Fibroblast of skin of right quadriceps (primary cell): ENCODE measurements at places on chromosomes 6 and 20.
A peak's percentile ranks its signal among the peaks of the same experiment; 100 is the strongest.

DNA sequence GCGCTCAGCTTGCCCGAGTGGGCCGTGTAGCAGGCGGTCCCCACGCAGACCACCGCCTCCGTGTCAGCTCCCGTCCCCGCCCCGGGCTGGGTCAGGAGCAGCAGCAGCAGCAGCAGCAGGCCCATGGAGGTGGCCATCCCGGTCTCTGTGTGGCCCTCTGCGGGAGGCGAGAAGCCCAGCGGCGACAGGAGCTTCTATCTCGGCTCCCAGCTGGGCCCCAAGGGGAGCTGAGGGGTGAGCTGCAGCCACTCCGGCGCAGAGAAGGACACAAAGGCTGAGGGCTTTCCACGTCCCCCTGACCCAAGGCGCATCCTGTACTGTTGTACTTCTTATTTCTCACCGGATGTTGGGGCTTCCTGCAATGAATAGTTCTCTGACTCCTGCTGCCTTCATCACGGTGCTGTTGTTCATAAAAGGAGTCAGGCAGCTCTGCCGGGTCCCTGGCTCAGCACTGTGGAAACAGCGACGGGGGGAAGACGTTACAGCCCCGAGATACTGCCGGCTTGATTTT, at the start of gene CD93:
CD93 (minus strand) TSS at position 269 of the 511 bp plus-strand sequence; CDS start at position 137, 132 bp downstream.
- peak; percentile 22 for DNase-seq

- no peak for DNase-seq
Measured at GRCh38 chr6:153251326-153251725, 120.2 kb upstream of the RGS17 start.

DNA sequence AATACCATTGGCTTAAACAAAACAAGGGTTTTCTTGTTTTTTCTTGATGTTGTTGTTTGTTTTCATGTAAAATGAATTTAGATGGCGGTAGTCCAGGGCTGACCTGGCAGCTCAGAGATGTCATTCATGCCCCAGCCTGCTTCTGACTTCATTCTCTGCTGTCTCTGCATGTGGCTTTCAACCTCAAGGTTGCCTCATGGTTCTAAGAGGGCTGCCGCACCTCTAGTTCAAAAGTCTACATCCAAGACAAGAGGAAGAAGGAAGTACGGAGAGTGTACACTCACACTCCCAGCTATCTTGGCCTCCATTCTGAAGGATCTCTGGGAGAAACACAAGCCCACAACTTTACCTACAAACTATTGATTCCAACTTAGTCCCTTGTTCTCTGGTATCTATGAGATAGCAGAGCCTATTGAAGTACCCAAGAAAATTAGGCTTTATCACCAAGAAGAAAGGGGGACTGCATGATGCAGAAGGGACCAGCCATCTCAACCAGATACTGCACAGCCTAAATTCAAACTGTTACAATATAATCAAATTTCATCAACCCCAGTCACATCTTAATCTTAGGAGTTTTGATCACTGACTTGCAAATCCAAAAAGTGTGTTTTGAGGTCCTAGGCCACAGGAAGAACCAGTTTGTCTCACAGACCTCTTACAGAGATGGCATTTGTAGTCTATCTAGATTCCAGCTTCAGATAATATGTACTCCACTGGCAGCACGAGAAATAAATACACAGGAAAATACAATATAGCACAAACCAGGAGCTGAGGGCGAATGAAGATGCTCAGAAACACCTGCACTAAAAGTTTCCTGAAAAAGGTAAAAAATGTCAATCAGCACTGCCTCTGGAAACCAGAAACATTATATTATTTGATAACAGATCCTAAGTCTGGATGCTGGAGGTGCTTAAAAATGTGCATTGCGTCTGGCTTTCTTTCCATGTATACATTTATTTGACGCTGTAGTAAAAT, 866 bp upstream of the BTN3A3 start:
- no peak for DNase-seq

GRCh38 chr6:46080111-46080510, 49.7 kb upstream of the ENPP4 start:
- DNase-seq, result no peak

GRCh38 chr6:25175196-25175595, 104.0 kb upstream of the CARMIL1 start:
- DNase-seq, result peak; percentile 68

DNA sequence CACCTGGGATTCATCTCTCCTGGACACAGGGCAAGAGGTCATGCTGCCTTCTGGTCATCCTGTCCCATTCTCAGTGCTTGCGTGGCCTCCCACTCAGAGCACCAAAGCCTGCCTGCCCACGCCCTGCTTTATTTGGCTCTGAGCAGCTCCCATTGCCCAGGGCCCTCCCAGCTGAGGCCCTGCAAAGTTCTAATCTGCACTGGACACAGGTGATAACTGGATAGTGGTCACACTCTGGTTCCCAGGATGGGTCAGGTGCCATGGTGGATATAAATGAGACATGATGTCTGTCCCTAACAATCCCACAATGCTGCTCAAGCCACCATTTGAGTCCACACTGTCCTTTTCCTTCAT, 39.5 kb downstream of the CPXM1 start:
- DNase-seq, result no peak

DNA sequence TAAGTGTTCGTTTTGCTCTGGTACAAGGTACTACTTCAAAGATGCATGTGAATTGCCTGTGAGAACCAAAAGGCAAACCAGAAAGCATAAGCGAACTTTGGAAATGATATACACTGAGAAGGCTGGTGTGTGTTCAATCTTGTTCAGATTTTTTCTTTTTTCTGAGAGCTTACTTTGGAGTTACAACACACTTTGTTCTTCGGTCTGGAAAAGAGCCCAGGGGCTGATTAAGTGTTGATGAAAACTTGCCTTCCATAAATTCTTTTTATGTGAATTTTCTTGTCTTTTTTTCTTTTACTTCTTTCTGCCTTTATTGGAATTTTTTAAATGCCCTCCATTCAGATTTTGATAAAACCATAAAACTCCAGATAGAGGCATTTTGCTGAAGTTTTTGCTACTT, 395.1 kb upstream of the SASH1 start:
- DNase-seq, result peak; percentile 83

DNA sequence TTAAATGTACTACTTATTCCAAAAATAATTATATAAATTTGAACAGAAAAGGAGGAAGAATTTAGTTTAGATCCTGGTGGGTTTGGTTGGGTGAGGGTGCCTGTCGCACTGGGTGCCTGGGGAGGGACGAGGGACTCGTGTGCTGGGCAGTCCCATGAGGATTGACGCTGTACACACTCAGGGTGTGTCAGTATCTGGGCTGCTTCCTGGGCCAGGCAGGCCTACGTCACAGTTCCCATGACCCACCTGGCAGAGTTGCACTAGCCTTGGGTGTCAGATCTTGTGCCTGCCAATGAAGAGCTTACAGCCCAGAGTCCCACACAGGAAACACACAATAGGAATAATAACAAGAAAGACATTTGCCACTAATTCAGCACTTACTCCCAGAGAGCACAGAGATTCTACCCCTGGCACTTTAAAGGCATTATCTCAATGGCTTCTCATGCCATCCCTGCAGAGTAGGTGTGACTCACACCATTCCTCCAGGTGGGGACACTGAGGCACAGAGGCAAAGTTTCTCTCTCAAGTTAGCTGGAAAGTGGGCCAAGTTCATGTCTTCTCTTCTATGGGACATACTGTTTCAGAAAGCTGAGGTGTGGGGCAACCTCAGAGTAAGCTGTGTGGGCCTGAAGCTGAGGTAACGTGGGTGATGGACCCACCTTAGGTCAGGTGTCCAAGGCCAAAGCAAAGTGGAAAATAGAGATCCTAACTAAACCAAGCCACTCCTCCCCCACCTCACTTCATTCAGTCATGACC, 1.3 kb upstream of the SDCBP2 start:
- no peak for DNase-seq

DNA sequence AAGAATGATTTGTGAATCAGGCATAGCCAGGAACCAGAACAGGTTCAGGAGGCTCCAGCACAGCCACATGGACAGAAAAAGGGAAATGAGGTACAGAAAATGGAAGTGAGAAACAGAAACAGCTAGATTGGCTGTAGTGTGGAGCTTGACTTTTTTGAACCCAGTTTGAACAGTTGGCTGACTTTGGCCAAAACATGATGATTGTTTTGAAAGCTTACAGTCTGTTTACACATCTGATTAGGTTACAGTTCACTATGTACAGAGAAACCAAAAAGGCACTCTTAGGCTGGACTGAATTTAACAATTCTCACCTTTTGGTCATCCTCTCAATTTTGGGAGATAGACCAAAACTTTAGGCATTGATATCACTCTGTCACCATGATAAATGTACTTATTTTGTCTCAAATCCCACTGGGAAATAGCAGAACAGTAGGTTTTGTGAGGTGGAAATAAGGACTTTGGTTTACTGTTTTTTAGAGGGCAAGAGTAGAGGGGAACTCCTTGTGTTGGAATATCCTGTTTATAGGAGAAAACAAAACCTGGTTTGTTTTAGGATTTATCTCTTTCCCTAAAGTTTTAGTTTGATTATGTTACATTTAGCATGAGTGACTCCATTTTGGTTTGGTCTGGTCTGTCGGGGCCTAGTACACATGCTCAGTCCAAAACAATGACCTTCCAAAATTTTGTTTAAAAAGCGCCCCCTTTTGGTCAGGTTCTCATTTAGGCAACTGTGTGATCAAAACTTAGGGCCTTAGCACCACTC, 123.1 kb downstream of the OLIG3 start:
- DNase-seq, result no peak

GRCh38 chr20:34574426-34574825, 15.9 kb downstream of the MAP1LC3A start:
- DNase-seq, result no peak

- DNase-seq, result peak; percentile 72
Measured at GRCh38 chr20:53891306-53891894, 179.0 kb downstream of the BCAS1 start.

DNA sequence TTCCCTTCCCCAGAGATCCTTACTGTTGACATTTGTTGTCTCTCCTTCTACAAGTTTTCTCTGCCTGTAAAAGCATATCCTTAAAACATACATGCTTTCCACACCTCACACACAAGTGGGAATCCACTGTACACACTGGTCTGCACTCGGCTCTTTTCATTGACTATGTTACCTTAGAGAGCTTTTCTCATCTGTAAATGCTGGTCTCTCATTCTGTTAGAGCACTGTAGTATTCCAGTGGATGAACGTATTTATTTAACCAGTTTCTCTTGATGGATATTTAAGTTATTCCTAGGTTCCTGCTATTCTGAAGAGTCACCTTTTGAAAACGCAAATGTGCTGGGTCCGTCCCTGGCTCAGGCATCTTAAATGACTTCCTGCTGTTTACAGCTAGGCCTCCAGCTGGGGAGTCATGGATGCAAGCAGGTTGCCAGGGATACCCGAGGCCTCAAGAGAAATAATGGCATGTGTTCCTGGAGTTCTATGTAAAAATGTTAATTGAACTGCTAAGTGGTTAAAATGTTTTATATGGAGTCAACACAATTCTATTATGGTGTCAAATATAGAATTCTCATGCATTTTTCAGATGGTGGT, 61.1 kb upstream of the TGM3 start:
- peak; percentile 67 for DNase-seq

DNA sequence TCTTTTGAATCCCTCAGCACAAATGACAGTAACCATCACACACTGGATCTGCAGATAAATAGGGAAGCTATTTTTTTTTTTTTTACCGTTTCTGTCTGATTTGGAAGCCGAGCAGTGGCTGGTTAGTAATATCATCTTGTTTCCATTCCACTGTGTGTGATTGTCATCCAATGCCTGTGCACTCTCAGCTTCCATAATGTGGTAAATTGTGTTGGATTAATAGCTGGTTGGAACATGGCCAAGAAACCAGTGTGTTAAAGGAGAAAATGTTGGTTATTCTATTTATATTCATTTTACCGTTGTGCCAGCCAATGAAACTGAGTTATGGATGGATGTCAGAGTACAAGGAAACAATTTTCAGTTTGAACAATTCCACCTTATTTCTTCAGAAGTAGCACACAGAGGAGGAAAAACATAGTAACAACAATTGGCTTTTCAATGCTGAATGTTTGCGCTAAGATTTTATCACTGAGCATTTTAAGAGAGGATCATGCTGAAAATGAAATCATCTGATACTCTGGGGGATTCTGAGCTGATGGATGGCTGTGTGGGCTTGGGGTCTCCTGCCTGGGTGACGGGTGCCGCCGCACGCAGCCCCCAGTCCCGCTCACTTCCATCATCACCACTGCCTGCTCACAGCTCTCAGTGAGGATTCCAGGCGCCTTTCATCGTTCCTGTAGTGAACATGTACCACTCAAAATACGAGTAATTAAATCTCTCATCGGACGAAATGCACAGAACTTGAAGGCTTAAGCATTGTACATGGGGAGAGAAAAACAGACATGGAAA, 40.7 kb upstream of the EXOC2 start:
- DNase-seq, result no peak

GRCh38 chr20:11454966-11455799, 462.5 kb upstream of the BTBD3 start:
- peak; percentile 90 for DNase-seq

GRCh38 chr6:159935065-159935464, 33.8 kb upstream of the IGF2R start:
- DNase-seq, result peak; percentile 7

DNA sequence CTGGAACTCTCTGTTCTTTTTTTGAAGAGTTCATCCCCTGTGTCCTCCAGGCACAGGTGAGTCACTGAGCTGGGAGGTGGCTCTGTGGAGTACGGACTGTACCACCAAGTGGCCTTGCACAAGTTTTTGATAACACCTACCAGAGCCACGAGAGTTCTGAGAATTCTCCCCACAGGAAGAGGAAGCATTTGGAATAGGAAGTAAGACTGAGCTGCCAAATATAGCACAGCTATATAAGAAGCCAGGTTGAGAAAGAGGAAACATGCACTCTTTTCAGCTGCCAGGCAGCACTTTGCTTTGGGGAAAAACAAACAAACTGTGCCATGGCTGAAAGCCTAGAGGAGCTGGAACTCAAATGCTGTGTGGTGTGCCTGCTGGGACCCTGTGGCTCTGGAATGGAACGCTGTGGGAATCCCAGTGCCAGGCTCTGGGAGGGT, 70.8 kb upstream of the RIPOR2 start:
- DNase-seq, result no peak

DNA sequence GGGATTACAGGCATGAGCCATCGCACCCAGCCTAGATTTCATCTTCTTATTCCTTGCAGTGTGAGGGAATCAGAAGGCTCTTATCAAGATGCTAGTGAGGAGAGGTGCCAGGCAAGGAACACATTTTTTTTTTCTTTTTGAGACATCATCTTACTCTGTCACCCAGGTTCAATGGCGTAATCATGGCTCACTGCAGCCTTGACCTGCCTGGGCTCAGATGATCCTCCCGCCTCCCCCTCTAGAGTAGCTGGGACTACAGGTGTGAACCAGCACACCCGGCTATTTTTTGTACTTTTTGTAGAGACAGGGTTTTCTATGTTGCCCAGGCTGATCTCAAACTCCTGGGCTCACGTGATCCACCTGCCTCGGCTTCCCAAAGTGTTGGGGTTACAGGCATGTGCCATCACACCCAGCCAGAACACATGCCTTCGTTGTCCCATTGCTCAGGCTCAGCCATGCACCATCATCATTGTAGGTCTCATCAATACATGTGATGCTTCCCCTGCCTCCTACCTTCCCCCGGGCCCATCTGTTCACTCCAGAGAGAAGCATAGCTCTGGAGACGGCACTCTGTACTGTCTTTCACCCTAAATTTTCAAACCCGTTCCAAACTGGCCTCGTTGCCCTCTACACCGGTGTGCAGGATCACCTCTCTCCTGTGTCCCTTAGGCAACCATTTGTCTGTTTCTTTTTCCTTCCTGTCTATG, 10.1 kb downstream of the FLOT1 start:
- no peak for DNase-seq

- DNase-seq, result no peak
Measured at GRCh38 chr6:98678481-98678880, 155.9 kb upstream of the POU3F2 start.

GRCh38 chr6:37256692-37257319, 766 bp upstream of the TBC1D22B start:
- no peak for DNase-seq
